Suppressor macrophage treated with lipopolysaccharide for 1 hour (primary cell): ENCODE measurements at places on chromosomes 6 and 20.

GRCh38 chr6:69044534-69044933, 409.5 kb downstream of the ADGRB3 start:
- DNase-seq, result no peak

DNA sequence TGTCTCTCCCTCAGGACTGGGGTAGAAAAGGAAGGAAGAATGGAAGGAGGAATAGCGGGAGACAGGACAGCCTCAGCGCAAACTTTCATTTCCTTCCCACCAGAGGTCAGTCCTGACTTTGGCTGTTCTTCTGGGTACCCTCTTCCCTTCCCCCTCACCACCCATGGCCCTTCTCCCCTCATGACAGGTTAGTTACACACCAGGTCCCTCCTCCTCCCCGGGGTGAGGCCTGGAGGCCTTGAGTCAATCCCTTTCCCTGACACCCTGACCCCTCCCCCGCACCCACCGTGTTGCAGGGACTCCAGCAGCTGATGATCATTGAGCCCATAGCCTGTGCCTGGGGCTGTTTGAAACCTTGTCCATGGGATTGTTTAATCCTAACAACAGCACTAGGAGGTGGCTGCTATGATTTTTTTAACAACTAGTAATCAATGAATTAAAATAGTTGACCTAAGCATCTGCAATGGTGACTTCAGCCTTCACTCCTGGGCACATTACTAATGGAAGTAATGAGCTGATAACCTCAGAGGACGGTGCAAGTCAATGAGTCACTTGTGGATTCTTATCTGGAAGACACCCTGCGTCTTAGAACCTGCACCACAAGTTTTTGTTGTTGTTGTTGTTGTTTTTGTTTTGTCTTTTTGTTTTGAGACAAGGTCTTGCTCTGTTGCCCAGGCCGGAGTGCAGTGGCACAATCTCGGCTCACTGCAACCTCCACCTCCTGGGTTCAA, 46.6 kb upstream of the CCDC167 start:
- no peak for DNase-seq

GRCh38 chr20:59403962-59404314, 103.5 kb downstream of the EDN3 start:
- no peak for DNase-seq

DNA sequence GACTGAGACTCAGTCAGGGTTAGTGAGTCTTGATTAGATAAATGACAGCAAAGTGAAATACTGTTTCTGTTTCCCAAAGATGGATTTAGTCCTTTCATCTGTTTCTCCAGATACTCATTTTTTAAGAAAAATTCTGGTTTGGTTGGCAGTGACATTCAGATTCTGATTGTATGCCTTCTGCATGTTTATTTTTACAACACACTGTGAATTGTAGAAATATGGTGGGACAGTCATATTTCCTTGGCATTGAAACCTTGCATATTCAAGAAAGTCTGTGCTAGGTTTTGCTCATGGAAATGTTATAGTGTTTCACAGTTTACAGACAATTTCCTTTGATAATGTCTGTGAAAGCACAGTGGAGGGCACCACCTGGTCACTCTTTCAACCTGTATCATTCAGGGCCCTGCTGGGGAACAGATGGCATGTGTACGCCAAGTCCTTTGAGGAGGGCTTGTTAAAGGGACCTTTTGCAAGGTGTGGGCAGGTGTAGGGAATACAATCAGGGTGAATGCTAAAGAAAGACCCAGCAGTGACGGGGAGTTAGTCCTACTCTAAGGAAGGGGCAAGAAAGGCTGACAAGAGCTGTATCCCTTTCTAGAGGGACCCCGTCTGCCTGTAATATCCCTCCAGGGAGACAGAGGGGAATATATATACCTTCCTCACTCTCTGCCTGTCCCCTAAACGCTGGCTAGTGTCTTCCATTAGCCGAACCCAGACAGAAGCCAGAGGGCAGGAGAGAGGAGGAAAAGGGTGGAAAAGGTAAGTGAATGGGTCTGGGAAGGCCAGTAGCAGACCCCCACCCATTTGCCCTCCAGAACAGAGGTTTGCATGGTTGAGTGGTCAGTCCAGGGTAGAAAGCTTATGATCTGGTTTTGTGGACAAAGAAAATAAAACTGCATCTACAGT, 10.2 kb downstream of the PLCB4 start:
- no peak for DNase-seq

- no peak for DNase-seq
Observed at GRCh38 chr6:12007887-12008286, 4.2 kb upstream of the HIVEP1 start.

- no peak for DNase-seq
Observed at GRCh38 chr6:151041686-151042085, 176.2 kb downstream of the MTHFD1L start.

DNA sequence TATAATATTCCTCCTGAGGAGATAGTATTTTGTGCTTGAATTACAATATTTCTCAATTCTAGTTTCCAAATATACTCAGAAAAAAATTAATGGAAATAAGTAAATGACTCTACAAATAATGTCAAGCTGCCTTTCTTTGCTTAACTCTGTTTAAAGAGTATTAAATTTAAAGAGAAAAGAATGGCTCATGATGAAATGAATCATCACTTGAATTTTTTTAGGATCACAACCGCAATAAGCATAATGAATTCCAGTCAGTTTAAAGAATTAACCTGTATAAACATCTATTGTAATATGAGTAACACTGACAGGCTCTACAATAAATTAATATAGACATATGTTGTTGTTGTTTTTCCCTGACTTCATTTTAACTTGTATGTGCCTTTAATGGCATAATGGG, 266.2 kb upstream of the ADGRB3 start:
- no peak for DNase-seq

DNA sequence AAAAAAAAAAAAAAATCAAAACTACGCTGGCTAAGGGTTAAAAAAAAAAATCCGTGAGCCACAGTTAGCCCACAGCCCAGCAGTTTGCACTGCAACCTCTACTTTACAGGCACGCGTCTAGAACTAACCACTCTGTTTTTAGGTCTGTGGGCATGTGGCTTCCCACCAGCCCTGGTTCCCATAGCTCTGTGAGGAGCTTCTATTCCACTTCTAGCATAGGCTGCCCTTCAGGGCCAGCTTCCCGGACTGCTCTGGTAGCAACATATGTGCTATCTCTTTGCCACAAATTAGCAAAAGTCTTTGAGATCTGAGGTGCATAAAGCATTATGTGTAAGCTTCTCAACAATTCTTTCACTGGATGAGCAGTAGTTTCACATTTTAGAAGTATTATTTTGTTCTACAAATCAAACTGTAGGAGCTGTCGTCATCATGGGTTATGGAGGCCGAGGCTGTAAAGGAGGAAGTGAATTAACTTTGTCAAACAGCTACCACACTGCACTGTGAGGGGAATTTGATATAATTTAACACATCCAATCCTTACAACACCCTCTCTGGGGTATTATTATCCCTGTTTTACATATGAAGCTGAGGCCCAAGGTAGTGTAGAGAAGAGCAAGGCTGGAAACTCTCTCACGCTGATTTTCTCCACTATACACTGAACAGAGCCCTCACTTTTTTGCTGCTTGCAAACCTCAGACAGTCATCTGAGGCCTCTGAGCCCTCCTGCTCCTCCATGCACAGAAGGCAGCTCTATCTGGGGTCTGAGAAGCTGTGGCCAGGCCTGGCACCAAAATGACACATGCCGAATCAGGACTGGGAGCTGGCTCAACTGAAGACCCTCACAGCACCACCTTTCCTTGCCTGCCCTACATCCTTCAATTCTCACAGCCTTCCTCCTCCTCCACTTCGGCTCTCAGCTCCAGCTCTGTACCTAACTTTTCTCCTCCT, 35.4 kb downstream of the MAN1A1 start:
- DNase-seq, result peak; percentile 69

GRCh38 chr20:11387189-11387754, 530.4 kb upstream of the BTBD3 start:
- DNase-seq, result no peak

- no peak for DNase-seq
Observed at GRCh38 chr6:66965227-66965626, 1258.2 kb upstream of the EYS start.

DNA sequence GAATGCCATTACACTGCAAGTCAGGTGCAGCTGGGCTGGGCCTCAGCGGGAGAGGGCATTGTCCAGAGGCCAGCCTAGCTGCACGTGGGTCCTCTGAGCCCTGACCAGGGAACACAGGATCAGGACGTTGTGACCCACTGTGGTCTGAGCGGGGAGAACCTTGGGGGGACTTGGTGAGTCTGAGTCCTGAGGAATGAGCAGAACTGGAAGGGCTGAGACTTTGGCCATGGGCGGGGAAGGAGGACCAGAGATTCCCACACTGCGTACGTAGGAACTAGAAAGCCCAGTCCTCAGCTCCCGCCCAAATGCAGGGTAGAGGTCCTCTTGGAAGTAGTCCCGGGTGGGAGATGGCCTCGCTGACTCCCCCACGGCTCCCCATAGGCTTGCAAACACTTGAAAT, 42.5 kb downstream of the GABRR2 start:
- DNase-seq, result no peak

- no peak for DNase-seq
Observed at GRCh38 chr6:3811191-3811590, 38.0 kb upstream of the FAM50B start.

DNA sequence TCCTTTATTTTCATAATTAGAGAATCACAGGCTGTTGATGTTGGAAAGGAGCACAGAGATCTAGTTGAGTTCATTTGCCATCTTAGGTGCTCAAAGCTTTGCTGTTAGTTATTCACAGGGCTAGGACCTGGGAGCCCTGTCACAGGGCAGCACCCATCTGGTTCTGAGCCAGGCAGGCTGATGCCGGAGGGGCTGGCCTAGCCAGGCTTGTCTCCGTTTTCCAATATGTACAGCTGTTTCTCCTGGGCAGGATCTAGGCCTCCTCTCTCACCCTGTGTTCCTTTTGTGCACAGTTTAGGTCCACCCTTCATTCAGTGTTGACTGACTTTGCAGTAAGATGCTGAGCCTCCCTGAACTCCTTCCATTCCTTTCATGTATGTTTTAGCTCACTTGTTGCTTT, 33.4 kb downstream of the LRRC1 start:
- no peak for DNase-seq

- DNase-seq, result no peak
Observed at GRCh38 chr20:1800180-1800579, 95.0 kb upstream of the SIRPA start.

DNA sequence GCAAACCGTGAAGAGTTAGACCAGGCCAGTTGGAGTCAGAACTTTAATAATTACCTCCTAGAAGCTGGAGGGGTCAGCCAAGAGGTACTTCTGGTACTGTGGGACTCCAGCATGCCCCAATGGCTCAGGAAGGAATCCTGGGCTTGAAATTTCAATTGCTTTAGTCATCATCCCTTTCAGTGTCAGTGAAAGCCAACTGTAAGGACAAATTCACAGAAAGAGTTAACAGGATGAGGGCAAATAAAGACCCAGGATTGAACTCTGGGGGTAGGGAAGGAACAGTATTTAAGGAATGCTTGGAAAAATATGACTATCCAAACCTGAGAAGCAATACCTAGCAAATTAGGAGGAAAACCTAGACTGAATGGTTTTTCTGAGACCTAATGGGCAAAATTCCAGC, 735.1 kb upstream of the MARCKS start:
- DNase-seq, result no peak

GRCh38 chr6:111880181-111880888, 7.1 kb upstream of the FYN start:
- DNase-seq, result no peak

GRCh38 chr6:122869437-122870024, 80.5 kb downstream of the SMPDL3A start:
- DNase-seq, result peak; percentile 38

DNA sequence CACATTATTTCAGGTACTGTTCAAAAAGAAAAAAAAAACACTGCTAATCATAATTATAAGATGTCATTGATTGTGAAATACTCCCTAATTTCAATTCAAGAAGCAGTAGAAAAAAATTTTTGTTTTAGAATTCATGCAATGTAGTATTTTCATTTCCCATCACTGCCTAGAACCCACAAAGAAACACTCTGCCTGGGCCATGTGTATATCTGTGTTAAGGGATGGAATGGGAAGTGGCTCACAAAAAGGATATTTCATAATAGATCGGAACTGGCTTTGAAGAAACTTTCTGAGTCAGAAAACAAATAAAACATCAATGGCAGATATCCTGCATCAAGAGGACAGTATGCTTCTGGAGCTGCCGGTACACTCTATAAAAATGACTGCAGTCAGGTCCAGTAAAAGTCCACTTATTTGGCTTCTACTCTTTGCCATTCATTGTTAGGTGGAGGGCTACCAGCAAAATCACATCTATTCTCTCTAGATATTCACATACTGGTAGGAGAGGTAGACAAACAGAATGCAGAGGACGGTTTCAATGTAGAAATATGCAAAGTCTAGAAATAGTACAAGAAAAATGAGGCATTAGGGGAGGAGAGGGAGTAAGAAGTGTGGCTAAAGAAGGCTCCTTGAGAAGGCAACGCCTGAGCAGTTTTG, 135.0 kb upstream of the TNFAIP3 start:
- peak; percentile 86 for DNase-seq

DNA sequence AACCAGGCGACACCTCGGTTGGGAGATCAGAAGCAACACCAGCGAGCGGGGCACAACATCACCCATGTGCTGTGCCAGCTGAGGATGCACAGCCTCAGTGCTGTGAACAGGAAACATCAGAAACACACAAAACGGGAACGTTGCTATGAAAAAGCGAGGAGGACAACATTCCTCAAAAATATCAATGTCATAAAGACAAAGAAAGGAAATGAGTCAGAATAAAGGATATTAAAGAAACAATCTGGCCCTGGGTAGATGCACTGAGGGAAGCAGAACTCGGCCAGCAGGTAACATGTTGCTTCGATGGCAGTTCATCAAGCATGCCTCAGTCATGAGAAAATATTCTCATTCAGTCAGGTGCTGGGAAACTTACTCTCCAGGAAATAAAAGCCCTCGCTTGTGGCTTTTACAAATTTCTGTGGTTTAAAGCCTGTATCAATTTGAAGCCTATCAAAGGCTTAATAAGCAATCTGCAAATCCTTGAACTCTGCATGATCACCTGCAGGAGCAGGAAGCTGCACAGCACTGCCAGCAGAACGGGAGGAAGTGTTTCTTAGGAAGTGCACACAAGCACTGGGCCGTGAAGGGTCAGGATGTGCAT, 77.5 kb downstream of the GINS1 start:
- no peak for DNase-seq

DNA sequence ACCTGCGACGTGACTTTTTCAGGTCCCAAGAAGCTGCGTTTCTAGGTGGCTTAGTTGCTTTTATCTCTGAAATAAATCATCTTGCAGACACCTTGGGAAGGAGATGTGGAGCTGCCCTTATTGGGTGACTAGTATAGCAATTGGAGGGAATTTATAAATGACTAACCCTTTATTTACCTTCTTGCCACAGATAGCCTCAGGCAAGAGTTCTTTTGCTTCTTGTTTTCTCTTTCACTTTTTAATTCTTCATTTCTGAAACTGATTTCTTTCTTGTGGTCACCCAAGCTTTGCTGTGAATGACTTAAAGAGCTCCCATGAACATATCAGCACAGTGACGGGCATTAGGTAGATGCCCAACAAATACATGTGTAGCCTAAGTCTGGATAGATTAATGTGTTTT, 3.0 kb downstream of the ADGRF4 start:
- DNase-seq, result no peak

GRCh38 chr6:40722553-40723258, 135.5 kb upstream of the LRFN2 start:
- DNase-seq, result peak; percentile 73
